ENCODE measurements at places on chromosomes 2 and 18.

DNA sequence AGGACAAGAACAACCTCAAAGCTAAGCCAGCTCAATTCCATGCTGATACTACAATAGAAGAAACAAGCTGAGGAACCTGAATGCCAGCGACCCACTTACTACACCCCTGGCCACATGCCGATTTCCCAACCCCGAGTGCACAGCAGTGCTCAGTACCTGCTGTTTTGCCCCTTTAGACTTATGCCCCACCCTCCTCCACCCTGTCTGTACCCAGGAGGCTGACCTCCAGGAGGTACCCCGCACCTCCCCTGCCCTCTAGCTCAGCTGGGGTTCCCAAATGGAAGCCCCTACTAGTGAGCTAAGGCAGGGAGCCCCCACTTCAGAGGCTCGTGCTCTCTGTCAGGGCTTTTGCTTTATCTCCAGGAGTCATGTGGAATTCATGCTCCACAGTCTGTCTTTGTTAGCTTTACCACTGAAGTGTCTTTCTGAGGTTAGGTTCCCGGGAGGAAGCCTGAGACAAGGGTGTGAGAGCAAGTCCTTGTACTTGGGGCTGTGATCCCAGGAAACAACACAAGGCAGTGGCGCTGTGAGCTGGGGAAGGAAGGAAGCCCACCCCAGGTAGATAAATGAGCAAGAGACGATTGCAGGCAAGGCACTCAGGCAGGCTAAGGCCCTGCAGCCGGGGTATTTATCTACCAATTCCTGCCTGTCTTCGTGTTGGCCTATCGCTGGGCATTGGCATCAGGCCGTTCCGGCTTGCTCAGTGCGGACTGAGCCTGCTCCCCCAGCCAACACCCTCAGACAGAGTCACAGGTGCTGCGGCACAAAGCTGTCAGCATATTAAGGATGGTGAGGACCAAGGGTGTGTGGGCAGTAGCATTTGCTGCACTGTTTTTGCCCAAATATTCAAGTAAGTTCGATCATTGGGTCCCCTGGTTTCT lies 220.5 kb downstream of the CYP26B1 start:
- no peak for DNase-seq

DNA sequence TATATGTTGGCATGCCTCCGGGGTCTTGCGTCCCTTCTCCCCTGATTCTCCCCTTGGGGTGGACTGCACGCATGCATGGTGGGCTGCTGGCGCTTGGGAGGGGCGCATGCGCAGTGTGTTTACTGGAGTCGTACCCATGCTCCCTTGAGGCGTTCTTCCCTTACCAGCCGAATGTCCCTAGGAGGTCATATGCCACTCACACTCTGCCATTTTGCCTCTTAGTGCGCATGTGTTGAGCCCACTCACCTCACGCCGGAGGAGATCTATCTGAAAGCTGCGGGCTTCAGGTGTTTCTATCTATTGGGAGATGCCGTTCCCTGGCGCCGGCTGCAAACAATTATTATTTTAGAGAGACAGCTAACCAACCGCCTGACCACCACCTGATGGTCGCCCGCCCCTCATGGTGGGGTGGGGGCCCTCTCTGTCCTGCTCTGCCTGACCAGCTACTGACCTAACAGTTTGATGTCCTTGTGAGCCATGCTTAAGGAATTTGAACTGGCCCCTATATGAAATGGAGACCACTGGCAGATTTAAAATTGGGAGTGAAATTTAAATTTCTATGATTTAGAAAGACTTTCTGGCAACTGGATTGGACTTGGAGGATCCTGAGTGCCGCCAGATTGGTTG lies 179.6 kb downstream of the RNF144A start:
- no peak for DNase-seq

DNA sequence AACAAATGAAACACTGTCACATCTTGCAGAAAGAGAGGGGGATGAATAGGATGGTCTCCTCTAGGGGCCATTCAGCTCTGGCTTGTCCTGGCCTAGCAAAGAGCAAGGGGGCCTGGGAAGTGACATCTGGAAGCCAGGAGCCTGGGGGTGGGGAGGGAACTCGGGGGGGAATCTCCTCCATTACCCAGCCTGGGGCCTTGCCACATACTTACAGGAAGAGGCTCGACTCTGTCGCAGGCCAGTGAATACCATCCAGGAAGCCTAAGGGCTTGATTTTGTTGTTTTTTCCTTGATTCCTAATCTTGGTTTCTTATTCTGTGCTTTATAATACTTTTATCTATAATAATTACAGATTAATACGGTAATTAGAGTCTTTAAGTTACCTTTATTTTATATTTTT lies 797.5 kb upstream of the ID2 start:
- no peak for DNase-seq

DNA sequence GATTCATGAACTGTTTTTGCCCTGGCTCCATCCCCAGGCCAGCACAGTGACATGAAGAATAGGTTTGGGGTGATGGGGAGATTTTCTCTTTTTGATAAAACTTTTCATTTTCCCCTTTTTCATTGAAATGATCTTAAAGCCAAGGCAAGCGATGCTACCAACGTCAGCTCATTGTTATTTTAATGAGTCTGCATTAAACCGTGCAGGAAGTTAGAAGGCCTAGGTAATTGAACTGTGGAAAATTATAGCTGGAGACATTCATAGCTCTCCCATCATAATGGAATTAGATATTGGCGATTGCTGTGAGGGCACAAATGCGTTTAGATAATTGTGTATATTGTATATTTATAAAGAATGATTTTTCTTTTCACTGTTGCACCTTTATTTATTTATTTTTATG lies 33.2 kb downstream of the SMARCAL1 start:
- DNase-seq, result no peak

DNA sequence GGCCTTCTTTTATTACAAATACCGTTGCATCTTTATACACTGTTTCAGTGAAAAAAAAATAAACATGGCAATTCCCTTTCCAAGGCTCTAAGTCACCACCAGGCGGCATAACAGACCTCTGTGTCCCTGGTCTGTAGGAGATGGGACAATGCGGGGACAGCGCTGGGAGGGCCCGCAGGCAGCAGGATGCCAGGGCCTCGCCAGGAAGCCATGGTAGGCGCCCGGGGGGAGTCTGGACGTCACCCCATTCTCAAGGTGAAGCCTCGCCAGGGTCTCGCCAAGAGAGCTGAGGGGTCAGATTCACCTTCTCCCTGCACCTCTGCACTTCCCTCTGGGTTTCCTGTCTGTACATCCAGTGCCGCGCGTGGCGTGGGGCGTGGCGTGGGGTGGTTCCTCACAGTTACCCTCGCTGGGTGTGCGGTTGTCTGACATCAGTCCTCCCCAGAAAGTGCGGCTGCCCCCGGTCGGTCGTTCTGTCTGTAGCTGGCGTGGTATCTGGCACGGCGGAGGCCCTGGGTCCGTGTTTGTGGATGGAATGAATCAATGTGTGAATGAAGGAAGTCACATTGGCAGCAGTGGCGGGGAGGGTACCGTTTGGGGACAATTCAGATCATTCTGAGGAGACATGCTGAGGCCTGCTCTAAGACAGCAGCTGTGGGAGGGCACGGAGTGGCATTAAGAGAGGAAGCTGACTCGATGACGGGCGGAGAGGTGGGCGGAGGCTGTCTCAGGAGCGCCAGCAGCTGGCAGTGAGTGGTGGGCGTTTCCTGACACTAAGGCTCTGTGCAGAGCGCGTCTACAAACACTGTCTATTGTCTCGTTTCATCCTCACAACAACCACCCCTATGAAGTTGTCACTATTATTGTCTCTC lies 46.0 kb downstream of the LRRFIP1 start:
- DNase-seq, result peak; percentile 81

DNA sequence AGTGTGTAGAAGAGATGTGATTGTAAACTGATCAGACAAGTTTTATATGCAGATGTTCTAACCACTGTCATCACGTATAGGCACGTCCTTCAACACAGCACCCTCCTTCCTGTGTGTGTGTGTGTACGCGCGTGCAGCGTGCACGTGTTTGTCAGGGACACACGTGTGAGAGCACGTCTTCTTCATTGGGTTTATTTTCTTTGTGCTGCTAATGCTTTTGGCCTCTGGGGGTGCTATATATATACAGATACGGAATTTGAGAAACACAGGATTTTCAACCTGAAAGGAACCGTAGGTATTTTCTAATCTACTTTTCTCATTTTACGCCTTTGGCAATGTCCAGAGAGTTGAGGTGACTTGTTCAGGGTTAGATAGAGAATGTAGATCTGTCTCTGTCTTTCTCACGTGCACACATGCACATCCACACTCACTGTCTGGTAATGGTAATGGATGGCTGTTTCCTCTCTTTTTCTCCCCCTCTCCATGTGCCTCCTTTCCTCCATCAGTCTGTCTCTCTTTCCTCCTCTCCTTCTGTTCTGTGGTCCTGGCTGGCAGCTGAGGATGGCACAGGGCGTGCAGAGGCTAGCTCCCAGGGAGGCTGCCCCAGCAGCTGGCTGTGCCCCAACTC lies 13.4 kb upstream of the CELF4 start:
- DNase-seq, result no peak

All from activated naive CD4-positive, alpha-beta T cell (primary cell).